Ovary (tissue), 10 donors: ENCODE measurements at places on chromosomes 1 and 21.

DNA sequence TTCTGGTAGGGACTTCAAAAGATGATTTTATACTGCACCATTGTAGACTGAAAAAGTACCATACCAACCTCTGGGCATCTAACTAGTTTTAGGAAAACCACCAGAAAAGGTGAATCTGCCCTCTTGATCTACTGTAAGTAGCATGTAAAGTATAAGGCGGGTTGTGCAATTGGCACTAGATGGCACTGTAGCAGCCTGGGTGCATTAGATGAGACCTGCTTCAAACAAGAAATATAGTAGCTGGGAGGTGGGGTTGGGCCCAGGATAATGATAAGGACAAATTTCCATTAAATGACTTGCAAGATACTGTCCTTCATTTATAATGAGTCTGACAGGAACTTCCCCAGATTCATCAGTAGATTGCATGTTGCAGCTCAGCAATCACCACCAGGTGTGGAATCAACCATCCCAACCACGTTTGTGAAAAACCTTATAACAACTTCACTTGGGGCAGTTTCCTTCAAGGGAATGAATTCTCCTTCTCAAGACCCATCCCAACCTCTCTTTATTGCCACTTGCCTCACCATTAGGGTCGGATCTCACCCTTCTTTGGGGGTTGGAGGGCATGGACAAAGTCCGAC lies 37.3 kb upstream of the IL10 start:
- DNase-seq = no peak

DNA sequence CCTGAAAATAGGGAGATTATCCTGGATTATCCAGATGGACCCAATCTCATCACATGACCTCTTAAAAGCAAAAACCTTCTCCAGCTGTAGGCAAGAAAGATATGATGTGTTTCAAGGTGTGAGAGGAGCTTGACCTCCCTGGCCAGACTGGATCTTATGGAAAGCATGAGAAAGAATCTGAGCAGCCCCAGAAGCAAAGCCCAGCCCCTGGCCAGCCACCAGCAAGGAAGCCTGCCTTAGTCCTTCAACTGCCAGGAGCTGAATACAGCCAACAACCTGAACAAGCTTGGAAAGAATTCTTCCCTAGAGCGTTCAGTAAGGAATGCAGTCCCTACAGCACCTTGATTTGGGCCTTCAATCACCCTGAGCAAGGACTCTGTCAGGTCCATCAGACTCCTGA lies 375.0 kb upstream of the CHRM3 start:
- DNase-seq = no peak

GRCh38 chr1:205182930-205183329 lies 28.6 kb downstream of the DSTYK start:
- DNase-seq = no peak

DNA sequence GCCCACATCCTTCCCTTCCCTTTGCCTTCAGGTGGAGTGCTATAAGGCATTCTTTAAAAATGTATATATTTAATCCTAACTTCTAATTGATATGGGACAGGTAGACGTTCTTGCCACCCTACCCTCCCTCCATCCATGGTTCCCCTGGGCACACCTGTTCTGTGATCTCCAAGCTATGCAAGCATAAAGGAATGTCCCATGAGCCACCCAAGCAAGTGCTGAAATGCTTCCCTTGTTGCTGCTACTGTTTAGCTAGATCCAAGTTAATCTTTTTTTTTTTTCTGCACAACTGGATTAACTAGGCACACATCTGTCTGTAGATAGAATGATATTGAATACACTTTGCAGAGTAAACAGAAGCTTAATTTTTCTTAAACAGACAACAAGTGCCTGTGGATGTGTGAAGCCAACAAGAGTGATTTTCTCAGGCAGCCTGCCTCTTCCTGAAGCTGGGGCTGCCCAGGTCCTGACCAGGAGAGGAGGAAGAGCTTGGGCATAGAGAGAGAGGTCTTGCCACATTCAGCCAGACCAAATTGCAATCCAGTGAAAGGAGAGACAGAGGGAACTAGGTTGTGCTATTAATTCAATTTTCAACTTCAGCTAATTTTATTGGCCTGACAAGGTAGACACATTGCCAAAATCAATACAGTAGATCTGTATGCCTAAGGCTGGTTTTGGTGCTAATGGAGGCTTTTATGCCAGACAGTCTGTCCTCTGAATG lies 28.2 kb upstream of the ATP1B1 start:
- DNase-seq = no peak

DNA sequence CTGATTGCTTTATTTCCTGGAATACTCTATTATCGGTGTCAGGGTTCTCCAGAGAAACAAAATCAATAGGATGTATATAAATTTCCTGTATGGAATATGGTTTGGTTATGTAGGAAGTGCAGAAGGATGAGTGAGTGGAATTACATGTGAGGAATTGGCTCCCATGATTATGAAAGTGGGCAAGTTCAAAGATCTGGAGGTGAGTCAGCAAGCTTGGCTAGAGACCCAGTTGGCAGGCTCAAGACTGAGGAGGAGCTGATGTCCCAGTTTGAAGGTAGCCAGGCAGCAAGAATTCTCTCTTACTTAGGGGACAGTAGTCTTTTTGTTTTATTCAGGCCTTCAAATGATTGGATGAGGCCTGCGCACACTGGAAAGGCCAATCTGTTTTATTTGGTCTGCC lies 57.5 kb downstream of the MAP3K7CL start:
- DNase-seq = no peak
